ENCODE measurements at places on chromosomes 11 and 22.
A peak's percentile ranks its signal among the peaks of the same experiment; 100 is the strongest.

DNA sequence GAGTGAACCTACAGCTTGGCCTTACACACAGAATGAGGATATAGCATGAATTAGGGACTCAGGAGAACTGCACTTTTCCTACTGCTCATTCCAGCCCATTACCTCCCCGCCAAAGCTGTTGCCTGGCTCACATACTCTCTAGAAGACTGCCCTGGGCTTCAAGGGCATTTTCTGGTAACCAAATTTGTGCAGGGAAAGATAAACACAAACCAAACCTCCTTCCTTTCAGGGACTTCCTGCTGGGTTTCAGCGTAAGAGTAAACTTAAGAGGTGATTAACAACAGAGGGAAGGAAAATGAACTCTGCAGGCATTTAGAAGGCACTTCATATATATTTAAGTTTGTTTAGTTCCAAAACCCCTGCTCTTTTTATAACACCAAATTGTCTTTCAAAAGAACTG, 194.9 kb downstream of the SWAP70 start:
- no peak for DNase-seq

- DNase-seq: no peak
Observed at GRCh38 chr22:21598302-21598701, 30.8 kb downstream of the UBE2L3 start.

DNA sequence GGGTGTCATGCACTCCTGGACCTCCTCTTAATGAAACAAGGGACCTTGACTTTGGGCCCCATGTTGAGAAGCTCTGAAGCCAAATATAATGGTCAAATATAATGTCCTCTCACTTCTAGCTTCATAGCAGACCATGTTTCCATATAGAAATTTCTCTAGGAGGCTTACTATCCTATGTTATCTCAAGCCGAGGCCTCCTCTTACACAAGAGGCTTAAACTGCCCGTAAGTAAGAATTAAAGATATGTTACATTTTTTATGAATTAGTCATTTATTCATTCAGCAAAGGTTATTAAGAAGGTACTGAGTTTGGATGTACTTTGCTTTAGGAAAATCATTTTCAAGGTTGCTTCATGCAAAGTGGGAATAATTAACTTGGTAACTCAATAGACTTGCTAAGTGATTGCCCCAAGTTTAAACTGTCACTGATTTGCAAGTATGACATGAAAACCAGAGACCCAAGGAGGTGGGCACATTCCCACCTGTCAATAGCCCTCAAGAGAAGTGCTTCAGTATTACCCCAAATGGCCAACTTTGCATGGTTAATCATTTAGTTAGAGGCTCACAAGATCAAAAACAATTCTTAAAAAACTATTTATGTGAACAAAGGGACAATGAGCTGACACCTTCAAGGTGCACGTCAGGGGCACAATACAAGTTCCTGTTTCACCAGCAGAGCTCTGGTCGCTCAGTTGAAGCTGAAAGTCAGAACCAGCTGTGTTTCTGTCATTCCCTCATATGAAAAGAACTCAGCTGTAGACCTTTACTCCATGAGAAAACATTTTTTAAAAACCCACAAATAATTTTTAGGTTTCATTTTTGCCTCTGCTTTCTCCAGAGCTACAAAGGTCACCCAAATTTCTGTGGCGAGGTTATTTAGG, 20.9 kb downstream of the BDNF start:
- no peak for DNase-seq

DNA sequence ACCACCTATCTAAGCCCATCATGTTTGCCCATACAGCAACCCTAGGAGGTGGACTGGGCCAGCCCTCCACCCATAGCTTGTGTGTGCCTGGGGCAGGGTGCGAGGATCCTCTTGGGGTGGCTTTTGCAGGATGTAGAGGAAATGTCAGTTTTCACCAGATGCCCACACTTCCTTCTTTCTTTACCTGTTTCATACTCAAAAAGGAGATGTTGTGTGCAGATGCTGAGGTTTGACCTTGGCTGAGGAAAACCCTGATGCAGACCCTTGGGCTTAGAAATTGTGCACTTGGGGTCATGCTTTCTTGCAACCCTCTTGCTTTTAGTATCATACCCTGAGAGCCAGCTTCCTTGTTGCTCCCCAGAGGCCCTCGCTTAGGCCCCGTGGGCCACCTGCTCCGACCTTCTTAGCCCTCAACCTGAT, 2.2 kb downstream of the HTR3A start:
- DNase-seq: no peak

- DNase-seq: no peak
Observed at GRCh38 chr22:36398601-36399471, 11.1 kb upstream of the MYH9 start.

GRCh38 chr11:16361108-16361865, 4.9 kb upstream of the SOX6 start:
- DNase-seq: no peak

- DNase-seq: peak; percentile 77
Observed at GRCh38 chr22:37804881-37805809, 2.6 kb upstream of the GCAT start.

- DNase-seq: no peak
Observed at GRCh38 chr11:34959770-34960169, 43.4 kb downstream of the PDHX start.

DNA sequence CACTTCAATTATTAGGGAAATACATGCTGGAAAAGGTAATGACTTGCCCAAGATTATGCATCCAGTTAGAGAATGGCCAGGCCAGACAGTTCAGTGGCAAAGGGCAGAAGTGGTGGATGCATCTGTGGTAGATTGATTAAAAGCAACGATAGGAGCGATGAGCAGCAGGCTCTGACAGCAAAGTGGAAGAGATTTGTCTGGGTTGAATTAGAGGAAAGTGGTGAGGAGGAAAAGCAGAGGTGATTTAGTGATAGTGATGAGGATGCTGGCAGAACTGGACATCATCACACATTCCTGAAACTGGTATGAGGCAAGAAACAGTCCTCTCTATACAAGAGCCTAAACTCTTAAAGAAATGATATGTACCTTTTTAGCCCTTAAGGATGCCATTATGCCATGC, 12.5 kb downstream of the HSD17B12 start:
- DNase-seq: no peak

- no peak for DNase-seq
Observed at GRCh38 chr11:134513585-134514120, 101.6 kb upstream of the B3GAT1 start.

DNA sequence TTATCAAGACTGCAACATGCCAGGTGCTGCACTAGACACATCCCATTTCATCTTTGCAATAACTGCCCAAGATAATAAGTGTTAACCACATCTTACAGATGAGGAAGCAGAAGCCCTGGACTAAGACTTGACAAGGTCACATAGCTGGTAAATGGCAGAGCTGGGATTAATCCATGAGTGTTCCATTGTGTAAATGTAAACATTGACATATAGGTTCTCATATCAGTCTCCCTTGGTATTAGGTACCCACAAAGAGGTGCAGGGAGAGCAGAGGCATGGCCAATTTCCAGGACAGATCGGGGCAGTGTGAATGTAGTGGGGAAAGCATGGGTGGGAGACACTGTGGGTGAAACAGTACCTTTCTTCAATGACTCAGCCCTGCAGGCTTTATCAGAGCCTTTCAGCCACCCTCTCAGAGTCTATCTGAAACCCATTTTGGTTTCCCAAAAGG, 17.9 kb downstream of the MICAL2 start:
- no peak for DNase-seq

DNA sequence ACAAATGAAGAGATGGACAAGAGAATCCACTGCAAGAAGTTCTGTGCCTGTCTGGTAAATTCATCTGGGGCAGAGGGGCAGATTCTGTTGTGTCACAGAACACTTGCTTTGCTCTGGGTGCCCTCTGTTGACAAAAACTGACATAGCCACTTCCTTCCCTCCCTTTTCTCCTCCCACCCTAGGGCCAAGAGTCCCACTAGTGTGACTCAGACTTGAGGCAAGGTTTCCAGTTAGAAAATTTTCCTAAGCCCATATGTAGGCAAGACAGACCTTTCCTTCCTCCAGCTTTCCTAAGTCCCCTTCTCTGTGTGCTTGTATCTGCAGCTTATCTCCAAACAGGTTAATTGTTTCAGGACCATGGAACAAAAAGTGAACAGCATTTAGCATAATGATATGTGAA, 106.8 kb downstream of the RBFOX2 start:
- DNase-seq: peak; percentile 14

- DNase-seq: no peak
Observed at GRCh38 chr22:19772673-19773469, 12.3 kb downstream of the TBX1 start.

DNA sequence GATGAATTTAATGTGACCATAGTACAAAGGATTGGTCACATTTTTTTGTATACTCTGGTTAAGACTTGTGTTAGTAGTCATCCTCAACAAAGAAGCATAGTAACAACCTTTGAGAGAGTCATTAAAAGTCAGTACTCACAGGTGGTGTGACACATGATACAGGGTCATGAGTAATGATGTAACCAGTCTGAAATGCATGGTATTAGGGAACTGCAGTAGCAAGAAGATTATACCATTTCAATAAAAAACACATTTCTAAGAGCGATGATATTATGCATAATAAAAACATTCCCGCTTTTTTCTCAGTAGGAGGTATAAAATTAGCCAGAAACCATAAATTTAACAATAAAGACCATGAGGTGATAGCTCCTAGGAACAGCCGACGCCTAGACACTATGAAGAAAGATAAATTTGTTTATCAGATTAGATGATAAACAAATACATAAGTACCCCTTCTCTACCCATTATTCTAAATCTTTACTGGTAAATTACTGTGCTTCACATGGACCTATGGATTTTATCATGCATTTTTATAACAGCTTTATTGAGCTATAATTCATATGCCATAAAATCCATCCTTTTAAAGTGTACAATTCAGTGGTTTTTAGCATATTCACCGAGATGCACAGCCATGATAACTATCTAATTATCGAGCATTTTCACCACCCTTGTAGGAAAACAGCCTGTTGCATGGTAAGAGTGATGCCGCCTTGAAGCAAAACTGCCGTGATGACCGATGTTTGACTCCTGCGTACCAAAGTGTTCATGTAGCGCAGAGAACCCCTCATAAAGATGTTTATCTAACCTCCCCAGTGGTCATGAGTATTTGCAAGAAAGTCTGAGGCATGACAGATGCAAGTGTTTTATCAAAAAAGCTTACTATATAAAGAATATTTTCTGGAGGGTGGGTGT, 41.8 kb downstream of the TMPRSS5 start:
- no peak for DNase-seq

GRCh38 chr11:120343429-120343828, 7.2 kb downstream of the ARHGEF12 start:
- DNase-seq: no peak

DNA sequence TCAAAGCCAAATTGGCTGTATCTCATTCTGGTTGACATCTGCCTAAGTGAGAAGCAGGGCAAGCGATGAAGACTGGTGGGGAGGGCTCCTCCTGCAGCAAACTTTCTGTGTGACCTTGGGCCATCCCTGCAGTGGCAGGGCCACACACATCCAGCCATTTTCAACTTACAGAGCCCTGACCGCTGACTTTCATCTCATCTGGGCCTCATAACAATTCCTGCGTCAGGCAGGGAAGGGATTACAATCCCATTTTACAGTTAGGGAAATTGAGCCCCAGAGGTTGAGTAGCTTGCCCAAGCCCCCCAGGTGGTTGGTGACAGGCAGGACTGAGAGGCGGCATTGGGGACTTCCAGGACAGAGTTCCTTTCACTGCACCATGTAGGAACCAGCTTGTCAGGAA, 21.9 kb downstream of the TPBGL start:
- no peak for DNase-seq

DNA sequence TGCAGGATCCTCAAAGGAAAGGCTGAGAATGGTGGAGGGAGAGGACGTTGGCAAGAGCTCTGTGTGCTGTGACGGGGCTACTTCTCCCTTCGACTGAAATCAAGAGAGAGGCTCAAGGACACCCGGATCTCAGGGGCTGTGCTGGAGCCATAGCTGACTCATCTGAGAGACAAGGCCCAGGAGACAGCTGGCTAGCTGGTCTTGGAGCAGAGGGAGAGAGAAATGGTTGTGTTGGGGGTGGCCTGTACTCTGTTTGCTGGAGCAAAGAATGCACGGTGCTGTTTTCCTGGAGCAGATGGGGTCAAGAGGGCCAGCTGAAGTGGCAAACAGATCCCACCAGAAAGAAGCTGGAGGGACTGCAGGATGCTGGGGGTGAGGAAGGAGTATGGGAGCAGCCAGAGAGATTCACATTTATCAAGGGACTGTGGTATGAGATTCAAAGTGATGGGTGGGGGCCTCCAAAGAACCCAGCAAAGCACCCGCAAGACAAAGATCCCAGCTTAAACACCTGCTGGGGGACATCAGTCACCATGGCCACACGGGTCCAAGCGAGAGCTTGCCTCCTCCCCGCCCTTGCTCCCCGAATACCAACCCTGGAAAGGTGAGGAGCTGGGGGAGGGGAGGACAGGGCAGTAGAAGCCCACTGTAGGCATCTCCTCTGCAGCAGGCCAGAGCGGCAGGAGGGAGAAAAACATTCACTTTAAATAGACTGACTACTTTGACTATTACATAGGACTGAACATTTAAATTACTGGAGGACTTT, 40.8 kb downstream of the MAP6 start:
- DNase-seq: no peak

DNA sequence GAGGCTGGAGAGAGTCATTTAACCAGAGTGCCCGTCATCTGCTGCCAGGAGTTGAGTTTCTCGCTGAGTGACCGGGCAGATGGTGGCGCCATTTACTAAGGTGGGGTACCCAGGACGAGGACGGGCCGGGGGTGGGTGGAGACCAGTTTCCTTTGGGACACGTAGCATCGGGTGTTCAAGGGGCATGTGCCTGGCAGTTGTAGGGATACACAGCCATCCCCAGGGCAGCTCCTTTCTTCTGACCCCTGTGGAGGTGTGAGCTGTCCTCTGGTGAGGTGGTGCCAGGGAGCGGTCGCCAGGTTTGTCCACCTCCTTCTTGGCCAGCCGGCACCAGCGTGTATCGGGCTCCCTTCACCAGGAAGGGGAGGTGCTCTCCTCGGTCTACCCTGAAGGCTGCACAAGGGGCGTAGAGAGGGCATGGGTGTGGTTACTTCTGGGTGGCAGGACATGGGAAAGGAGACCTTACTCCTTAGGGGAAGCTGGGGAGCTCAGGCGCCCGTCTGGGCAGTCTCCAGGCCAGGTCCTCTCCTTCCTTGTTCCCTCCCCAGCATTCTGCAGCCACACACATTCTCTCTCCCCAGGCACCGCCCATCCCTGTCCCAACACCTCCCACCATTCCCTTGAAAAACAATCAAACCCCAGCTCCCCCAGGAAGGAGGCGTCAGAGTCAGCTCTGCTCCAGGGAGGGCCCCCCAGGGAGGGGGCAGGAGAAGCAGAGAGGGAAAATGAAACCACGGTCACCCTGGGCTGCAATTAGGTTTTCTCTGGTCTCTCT, 10.3 kb upstream of the MB start:
- peak; percentile 63 for DNase-seq

GRCh38 chr22:36818010-36818642, 1.3 kb upstream of the PVALB start:
- DNase-seq: no peak

- no peak for DNase-seq
Observed at GRCh38 chr11:128496692-128497060, 90.7 kb downstream of the ETS1 start.

- DNase-seq: no peak
Observed at GRCh38 chr11:120925944-120926343, 98.0 kb upstream of the TBCEL start.

GRCh38 chr11:76640501-76640900, 30.0 kb downstream of the LRRC32 start:
- no peak for DNase-seq
